ENCODE measurements at places on chromosomes 3 and 15.

GRCh38 chr15:35886765-35887164 is 340.8 kb upstream of the DPH6 start:
- DNase-seq, result no peak

DNA sequence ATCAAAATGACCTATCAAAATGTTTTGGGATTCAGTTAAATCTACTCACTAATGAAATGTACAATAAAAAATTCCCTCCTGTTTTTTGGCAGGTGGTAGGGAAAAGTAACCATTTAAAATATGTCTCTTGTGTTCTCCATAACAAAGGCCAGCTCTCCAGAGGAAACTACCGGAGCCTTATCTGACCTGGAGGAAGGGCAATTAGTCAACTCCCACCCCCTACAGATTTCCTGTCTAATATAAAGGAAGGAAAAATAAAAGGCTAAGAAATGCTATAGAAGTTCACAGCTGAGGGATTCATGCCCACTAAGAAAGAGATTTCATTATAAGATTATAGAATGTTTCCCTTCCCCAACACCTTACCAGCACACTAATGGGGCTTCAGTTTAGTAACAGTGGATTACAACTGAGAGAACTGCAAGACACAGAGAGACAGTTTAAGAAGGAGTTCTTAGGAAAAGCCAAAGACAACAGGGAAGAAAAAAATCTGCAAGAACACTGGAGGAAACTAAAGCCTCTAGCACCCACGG is 376.5 kb upstream of the KCNMB2 start:
- no peak for DNase-seq

DNA sequence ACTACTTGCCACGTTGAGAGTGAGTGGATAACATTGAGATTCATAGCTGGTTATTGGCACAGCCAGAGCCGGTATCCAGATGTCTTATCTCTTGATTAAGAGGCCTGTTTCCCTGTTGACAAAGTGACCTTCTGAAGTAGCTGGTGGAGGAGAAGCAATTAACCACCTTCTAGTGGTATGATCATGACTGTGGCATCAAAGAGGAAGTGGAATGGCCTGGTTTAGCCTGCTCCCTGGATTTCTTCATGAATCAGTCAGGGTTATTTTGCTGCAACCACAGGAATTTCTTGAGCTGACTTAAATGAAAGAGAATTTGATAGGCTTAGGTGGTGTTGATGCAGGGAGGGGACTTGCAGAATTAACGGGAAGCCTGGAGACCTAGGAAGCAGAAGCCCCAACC is 398.3 kb downstream of the MFSD1 start:
- no peak for DNase-seq

GRCh38 chr15:51322621-51323296 is 15.6 kb downstream of the CYP19A1 start:
- DNase-seq, result no peak

DNA sequence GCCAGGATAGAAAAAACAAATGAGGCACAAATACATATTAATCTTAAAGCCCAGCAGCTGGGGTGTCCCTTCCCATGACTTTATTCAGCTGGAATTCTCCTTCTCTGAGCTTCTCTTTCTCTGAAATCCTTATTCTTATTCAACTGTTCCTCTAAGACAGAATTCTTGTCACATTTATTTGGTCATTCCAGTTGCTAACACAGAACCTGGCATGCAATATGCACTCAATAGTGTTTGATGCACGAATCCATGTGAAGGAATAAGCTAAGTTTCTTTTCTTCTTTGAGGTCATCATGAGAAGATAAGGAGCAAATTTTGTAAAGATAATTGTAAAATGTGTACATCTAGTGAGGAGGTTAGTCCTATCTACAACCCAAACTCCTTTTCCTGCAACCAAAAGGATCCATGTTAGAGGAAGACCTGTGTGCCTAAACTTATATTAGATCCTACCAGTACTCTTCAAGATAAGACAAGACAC is 154.2 kb upstream of the KCNMB2 start:
- DNase-seq, result no peak

DNA sequence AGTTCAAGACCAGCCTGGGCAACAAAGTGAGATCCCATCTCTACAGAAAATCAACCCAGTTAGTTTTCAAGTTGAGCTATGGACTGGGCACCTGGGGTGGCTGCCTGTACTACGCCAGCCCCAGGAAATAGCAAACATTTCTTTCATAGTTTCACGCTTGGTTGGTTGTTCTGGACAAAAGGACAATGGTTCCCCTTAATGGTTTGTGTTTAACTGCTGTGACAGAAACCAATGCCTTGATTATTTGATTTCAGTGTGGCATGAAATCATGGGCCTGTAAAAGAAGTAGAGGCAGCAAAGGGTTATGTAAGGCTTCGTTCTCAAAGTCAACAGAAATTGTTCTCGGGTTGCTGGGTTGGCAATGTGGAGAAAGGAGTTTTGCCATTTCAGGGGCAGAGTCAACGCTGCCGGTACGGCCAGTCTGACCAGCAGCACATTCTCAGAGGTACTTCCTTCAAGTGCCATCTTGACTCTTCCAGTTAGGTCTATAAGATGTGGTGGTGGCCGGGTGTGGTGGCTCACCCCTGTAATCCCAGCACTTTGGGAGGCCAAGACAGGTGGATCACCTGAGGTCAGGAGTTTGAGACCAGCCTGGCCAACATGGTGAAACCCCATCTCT is 12.7 kb downstream of the LCMT2 start:
- no peak for DNase-seq

- DNase-seq, result no peak
These were observed 16.4 kb downstream of the CHST13 start for GRCh38 chr3:126540342-126540849.

- no peak for DNase-seq
These were observed 17.1 kb upstream of the VILL start for GRCh38 chr3:37973246-37974054.

DNA sequence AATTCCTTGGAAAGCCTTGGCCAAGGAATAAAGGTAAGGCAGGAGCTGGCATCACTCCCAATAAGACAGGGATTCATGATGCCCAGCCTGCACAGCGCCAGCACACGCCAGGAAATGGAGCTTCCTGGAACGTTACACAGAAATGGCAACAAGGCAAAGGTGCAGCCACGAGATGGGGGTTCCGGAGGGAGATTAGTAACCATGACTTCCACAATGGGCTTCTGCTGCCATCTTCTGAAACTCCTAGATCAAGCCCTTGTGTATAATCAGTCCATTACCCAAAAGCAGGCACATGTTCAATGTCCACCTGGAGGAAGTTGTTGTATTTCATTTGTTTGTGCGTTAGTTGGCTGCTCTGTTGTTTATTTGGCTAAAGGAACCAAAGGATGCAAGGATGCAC is 131.2 kb upstream of the TRIM42 start:
- no peak for DNase-seq

DNA sequence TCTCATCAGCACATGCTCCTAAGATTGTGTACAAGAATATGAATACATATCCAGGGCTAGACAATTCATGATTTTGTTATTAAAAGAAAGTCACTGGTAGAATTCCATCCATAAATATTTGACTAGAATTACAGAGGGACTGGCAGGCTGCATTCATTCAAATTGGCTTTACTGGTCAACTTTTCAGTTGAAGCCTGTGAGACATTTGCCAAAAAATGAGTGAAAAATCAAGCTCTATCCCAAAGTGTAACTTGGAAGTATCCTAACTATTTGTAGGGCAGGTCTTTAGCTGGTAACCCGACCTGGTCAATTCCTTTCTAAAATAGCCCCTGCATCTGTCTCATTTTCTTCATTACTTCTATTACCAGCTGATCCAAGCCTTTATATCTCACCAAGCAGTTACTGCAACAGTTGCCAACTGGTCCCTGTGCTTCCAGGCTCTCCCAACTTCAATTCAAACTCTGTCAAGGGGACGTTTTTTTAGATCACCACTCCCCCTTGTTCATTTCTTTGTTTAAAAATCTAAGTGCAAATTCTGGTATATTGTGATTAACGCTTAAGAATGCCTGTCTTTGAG is 173.1 kb upstream of the TBL1XR1 start:
- no peak for DNase-seq

DNA sequence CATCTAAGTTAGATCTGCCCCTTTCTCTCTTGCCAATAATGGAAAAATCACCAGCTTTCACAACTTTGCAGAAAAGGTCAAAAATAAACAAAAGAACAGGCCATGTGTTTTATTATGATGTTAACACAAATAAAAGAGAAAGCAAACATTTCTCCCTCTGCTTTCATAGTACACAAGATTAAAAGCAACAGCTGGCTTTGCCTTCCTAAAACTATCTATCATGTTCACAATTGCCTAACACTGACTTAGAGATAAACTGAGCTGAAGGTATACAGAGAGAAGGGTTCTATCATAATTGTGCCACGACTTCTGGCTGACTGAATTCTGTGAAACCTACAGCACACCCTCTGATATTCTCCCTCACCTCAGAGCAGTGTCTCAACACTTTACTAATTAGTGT is 29.4 kb downstream of the AADAC start:
- no peak for DNase-seq

DNA sequence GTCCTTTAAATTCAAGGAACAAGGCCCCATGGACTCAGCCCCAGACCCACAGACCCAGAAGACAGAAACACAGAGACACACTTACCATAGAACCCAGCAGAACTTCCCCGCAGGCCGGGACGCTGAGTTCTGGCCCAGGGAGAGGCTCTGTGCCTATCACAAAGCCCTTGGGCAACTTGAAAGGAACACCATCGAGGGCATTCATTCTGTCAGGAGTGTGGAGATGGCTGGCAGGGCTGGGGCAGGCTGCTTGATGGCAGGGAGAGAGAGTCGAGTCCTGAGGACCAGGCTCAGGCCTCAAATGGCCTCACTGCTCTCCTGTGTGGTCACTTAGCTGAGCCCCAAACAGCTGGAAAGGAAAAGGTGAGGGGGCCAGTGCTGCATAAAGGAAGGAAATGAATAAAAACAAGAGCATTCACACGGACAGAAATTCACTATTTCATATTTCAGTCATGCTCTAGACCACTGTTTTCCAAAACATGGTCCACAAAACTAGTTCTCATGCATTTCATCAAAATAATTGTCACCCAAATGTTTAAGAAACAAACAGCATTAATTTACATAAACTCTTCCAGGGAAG is 8.9 kb downstream of the UBAP1L start:
- no peak for DNase-seq
